ENCODE measurements at places on chromosomes 13 and 19.

DNA sequence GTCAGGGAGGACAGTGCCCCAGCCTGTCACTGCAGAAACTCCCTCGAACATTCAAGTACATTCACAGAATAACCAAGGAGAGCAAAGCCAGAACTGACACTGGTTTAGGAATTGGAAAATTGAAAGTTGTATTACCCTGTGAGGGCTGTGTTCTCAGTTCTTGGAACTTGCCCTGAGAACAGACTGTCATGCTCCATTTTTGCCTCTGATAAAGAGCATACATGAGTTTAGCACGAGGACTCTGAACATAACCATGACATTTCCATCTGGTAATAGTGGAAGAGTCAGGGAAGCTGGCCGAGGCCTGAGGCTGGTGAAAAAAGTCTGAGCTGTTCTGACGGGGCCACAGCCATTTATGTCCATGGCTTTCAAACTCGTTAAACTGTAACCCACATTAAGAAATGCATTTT, 15.2 kb upstream of the SLC25A30 start:
- DNase-seq = no peak

- DNase-seq = no peak
Measured at GRCh38 chr19:41324231-41324702, 14.3 kb downstream of the CCDC97 start.

DNA sequence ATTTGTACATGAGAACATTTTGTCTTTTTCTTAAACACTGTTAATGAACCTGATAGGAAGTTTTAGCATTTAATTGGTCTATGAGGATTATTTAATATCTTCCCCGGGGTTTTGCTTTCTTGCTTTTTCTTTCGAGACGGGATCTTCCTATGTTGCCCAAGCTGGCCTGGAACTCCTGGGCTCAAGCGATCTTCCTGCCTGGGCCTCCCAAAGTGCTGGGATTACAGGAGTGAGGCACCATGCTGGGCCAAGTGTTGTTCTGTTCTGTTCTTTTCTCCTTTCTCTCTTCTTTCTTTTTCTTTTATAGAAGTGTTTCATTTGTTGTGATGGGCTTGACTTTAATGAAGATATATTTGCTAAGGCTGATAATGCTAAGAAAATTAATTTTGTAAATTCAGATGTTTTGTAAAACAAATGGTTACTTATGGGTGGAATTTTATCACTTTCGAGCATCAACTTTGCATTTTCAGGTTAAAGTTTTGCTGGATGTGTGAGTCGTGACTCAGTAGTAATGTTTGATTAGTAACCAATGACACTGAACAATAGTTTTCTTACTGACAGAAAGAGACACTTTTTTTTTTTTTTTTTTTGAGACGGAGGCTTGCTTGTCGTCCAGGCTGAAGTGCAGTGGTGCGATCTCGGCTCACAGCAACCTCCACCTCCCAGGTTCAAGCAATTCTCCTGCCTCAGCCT, 2.2 kb downstream of the PAN3 start:
- no peak for DNase-seq

- no peak for DNase-seq
Measured at GRCh38 chr19:53971673-53972072, 8.9 kb downstream of the CACNG8 start.

GRCh38 chr19:10226376-10227025, 4.6 kb downstream of the S1PR2 start:
- no peak for DNase-seq

GRCh38 chr19:17023805-17024204, 2.8 kb downstream of the CPAMD8 start:
- DNase-seq = no peak

DNA sequence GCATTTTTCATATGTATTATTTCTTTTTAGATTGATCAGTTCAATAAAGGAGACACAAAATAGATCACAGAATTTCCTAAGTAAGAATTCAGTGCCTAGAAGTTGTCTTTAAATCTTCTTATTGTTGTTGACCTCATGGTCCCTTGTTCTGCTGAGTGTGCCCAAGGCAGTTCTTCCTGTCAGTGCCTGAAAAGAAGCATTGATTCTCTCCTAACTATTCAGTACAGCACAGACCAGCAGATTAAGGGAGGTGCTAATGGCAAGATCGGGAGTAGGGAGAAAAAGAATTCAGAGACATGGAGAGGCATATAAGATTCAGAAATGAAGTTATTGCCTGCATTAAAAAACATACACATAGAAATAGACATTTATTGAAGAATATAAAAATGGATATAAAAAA, 180.5 kb upstream of the PCDH9 start:
- no peak for DNase-seq

- DNase-seq = no peak
Measured at GRCh38 chr19:50820549-50821247, 2.9 kb downstream of the KLK1 start.

GRCh38 chr13:99347335-99347878, 40.2 kb upstream of the GPR183 start:
- no peak for DNase-seq

DNA sequence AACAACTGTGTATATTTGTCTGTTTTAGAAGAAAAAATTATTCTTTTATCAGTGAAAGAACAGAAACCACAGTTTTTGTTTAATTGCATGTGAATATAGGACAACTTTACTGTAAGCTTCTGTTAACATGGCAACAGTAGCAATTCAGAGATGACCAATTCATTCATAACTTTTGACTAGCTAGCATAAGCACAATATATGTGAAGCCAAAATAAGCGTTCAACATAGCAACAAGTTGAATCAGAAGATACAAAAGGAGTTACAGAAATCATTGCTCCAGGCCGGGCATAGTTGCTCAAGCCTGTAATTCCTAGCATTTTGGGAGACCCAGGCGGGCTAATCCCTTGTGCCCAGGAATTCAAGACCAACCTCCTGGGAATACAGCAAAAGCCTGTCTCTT, 197.1 kb upstream of the GPC6 start:
- DNase-seq = no peak

GRCh38 chr19:6524311-6524710, 6.5 kb upstream of the TNFSF9 start:
- DNase-seq = no peak

GRCh38 chr13:61770681-61771080, 355.0 kb upstream of the PCDH20 start:
- DNase-seq = no peak

DNA sequence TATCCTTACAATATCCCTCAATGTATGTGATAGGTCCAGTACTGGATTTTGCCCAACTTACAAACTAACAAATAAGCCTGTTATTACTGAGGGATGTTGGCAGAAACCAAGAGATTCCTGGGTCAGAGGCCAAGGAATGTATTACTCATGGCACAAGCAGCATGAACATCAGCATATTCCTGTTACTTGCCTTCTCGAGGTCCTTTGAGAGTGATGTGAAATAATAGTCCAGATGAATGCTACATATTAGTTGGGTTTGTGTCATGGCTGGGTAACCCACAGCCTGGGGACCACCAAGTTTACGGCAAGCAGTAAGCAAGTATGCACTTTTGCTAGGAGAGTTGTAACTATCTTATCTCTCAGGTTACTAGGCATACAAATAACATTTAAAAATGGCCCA, 384.5 kb upstream of the GPC6 start:
- DNase-seq = no peak

- no peak for DNase-seq
Measured at GRCh38 chr19:18772620-18773587, 18.2 kb downstream of the COMP start.

DNA sequence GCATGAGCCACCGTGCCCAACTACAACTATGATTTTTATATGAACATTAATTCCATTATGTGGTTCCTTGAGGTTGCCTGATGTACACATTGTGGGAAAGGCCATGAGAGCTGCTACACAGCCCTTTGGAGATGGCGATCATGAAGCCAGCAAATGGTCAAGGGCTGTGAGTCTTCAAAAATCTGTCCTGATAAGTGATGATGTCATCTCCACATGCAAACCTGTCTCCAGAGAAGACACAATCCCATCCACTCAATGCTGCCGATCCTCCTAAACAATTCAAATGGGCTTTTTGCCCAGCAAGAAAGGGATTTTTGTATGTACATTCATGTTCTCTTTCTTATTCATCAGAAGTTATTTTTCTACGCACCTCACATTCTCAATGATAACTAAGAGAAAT, 17.6 kb downstream of the SIGLEC7 start:
- DNase-seq = no peak

GRCh38 chr19:18634612-18635297, 2.1 kb upstream of the KLHL26 start:
- DNase-seq = no peak

DNA sequence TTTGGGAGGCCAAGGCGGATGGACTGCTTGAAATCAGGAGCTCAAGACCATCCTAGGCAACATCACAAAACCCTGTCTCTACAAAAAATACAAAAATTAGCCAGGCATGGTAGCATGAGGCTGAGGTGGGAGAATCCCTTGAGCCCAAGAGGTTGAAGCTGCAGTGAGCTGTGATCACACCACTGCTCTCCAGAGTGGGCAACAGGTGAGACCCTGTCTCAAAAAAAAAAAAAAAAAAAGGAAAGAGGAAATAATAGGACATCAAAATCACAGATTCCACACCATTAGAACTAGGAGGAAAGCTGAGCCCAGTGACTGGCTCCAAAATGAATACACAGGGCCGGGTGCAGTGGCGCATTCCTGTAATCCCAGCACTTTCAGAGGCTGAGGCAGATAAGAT, 3.2 kb upstream of the ZNF8 start:
- DNase-seq = no peak

- no peak for DNase-seq
Measured at GRCh38 chr19:38650911-38651584, 3.6 kb downstream of the ACTN4 start.

GRCh38 chr19:10009714-10010224, 535 bp downstream of the COL5A3 start:
- DNase-seq = no peak

DNA sequence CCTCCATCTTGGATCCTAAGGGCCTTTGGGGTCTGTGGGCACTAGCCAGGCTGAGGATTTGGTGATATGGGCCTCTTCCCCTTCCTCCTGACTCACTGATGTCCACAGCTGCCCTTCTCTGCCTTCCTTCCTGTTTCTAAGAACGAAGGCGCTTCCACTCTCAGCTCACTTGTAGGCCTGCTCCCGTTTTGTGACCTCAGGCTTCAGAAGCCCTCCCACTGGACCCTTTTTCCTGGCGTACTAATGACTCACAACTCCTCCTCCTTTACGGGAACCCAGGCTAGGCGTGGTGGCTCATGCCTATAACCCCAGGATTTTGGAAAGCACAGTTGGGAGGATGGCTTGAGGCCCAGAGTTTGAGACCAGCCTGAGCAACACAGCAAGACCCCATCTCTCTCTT, 55.6 kb downstream of the TMED1 start:
- DNase-seq = no peak

DNA sequence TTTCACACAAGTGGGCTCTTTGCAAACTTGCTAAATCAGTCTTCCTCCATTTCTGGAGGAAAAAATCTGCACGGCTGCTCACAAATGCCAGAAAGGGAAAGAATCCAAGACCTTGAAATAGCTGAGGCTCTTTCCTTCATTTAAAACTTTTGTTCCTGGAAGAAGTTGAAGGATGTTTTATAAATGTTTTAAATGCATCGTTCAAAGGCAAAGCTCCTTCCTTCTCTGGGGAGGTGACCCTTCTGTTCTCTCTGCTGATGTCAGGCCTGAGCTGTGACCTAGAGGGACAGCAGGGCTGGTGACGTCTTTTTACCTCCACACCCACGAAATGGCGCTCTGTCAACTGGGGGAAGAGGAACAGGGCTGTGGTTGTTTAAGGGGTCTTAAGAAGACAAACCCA, 376.4 kb upstream of the ZNF507 start:
- DNase-seq = no peak

GRCh38 chr19:14096272-14096992, 5.9 kb upstream of the SAMD1 start:
- no peak for DNase-seq

DNA sequence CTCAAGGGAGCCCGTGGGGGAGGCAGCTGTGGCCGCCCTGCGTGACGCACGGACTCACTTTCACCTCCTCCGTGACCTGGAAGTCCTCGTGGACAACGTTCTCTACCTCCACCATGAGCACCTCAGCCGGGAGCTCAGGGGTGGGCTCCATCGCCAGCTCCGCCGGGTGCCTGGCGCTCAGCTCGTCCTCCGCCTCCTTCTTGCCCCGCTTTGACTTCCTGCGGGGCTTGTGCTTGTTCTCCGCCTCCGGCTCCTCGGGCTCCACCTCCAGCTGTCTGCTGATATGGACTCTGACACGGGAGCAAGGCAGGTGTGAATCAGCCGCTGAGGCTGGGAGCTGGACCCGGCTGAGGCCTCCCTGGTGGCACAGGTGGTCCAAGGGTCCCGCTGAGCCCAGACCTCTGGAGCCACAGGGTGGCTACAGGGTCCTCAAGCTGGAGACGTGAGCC, 8.2 kb downstream of the LONP1 start:
- no peak for DNase-seq

DNA sequence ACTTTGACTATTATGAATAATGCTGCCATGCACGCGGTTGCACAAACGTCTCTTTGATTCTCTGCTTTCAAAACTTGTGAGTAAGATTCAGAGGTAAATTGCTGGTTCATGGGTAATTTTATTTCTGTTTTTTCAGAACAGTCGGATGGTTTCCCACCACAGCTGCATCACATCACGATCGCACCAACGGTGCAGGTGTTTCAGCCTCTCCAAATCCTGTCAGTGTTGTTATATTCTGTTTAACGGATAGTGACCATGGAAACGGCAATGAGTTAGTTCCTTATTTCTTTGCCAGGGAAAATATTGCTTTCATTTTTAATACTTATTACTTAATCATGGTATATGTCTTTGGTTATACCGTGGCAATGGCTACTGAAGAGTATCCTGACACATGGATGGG, 19.1 kb upstream of the ZNF835 start:
- DNase-seq = no peak
